ENCODE measurements at places on chromosomes 1 and 21.

GRCh38 chr1:196043268-196043667, 565.0 kb downstream of the KCNT2 start:
- DNase-seq, result no peak

GRCh38 chr1:184860535-184860934, 105.9 kb upstream of the EDEM3 start:
- DNase-seq, result no peak

GRCh38 chr1:227887697-227888403, 59.9 kb downstream of the WNT9A start:
- DNase-seq, result no peak

DNA sequence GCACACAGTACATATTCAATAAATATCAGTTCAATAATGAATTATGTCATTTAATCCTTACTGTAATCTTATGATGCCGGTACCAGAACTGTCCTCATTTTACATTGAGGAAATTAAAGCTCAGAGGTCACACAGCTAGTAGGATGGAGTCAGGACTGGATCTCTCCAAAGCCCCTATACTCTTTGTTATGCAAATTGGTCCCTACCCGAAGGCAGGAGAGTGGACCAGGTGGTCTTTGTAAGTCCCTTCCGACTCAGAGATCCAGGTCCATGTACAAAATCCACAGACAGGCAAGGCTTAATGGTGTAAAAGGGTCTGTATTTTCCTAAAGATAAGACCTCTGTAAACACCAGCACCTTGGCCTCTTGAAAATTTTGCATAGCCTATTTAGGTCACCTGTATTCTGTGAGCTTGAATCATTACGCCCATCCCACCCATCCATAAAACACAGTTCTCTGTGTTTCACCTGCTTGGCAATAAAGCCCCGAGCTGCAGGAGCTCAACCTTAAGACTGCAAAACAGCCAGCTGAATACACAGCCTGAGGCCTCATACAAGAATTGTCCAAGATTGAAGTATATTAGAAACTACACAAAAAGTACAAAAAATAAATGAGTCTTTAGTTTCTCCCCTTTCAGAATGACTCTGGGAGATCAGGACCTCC, 41.7 kb downstream of the PLXNA2 start:
- DNase-seq, result no peak

DNA sequence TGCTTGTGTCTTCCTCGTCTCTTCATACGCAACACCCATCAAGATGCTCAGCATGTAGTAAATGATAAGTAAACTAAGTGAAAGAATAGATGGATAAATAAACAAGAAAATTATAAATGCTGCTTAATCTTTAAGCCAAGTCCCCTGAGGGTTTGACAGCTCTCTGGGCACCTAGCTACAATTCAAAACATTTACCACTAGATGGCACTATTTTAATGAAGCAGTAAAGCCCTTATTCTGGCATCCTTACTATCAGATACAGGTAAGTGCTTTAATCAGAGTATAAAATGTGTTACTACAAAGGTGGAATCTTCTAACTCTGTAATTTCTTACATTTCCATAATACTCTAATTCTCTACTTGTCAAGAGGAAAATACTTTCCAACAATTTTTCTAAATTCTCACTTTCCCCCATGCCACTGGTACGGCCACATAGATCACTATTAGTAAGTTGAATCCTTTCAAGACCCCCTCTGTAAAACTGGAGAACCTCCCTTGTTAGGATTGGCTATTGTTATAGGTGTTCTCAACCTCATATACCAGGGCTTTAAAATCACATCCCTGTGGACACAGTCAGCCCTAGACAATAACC, 137.8 kb downstream of the BARHL2 start:
- DNase-seq, result peak; percentile 58

GRCh38 chr1:169137357-169137756, 30.9 kb downstream of the ATP1B1 start:
- no peak for DNase-seq

DNA sequence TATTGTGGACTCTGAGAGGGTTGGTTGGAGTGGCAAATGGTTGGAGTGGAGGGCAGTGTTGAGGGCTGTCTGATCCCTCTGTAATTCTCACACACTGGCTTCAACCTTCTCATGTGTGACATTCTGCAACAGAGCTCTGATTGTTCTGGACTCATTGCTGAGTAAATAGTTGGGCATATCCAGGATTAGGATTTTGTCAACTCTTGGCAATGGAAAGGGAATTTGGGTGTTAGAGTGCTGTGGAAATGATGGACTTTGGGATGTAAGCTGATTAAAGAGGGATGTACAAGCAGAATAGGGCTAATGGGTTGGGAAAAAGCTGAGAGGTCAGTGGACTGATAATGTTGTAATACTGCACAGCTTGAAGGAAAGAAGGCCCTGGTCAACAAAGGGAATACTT, 16.5 kb downstream of the TLCD4 start:
- no peak for DNase-seq

Measured in K562 (cell line).